NCI-H460 (cell line): ENCODE measurements at places on chromosomes 7 and 10. TPM values are rescaled to one million over a fixed set of nuclear protein-coding genes. Genes with fewer than 3 reads are reported as not detected.

TRIM50 gene
- total RNA-seq, result 0.17 and 0.47 TPM in 2 replicates

ANXA8 gene
- total RNA-seq, result not detected in 2 replicates

THSD7A gene
- total RNA-seq, result 4.2 and 5.7 TPM in 2 replicates

SLC26A3 gene
- total RNA-seq, result not detected in 2 replicates

ACBD7 gene
- total RNA-seq, result 2.0 and 2.2 TPM in 2 replicates

FHIP2A gene
- total RNA-seq, result 16.6 and 20.0 TPM in 2 replicates

PRKCQ gene
- total RNA-seq, result 0.22 TPM in 1 of 2 replicates, not detected in the other

TAF3 gene
- 3.4 and 3.8 TPM in 2 replicates for total RNA-seq

ANKRD22 gene
- total RNA-seq, result 0.17 TPM in 1 of 2 replicates, not detected in the other

SPDYE11 gene
- 0.54 and 0.55 TPM in 2 replicates for total RNA-seq

IKZF1 gene
- total RNA-seq, result not detected in 2 replicates

NOS3 gene
- total RNA-seq, result 0.30 and 0.46 TPM in 2 replicates

ADARB2 gene
- total RNA-seq, result 1.6 and 1.9 TPM in 2 replicates

NEBL gene
- 11.4 and 13.0 TPM in 2 replicates for total RNA-seq

TMEM60 gene
- 33.5 and 37.0 TPM in 2 replicates for total RNA-seq

NPC1L1 gene
- 0.09 TPM in 1 of 2 replicates, not detected in the other for total RNA-seq

STRIP2 gene
- total RNA-seq, result 1.0 and 1.7 TPM in 2 replicates

CPN1 gene
- not detected in 2 replicates for total RNA-seq

SPDYE3 gene
- total RNA-seq, result not detected in 2 replicates
